ENCODE measurements at places on chromosomes 7 and 10.
A peak's percentile ranks its signal among the peaks of the same experiment; 100 is the strongest.

GRCh38 chr7:111459757-111460280, 102.5 kb downstream of the IMMP2L start:
- DNase-seq, result no peak

GRCh38 chr7:138542183-138542582, 82.1 kb downstream of the TRIM24 start:
- no peak for DNase-seq

DNA sequence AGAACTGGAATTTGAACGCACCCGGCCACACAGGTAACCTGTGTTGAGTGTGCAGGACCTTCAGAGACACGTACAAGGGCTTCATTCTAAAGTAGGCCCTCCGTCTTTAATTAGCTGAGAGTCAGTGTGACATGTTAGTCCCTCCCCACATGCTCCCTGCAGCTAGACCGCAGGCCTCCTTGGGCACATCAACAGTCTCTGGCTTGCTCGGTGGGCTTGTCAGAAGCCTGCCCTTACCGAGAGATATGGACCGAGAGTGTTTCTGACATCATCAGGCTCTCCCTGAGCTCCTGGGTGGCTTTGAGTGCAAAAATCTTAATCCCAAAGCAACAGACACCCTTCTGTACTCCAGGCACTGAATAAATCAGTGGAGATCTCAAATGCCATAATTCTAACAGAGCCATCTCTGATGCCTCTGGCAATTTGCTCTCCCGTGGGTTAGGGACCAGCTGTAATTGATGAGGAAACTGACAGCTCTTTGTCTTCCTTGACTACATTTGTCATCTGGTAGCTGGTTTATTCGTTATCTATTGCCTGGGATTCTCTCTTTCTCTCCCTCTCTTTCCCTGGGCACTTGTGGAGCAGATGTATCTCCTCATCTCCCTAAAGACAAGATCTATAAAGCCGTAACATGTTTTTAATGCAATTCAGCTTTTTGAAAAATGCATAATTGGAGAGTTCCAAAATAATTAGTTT, 850.6 kb downstream of the TYW1 start:
- DNase-seq, result no peak

DNA sequence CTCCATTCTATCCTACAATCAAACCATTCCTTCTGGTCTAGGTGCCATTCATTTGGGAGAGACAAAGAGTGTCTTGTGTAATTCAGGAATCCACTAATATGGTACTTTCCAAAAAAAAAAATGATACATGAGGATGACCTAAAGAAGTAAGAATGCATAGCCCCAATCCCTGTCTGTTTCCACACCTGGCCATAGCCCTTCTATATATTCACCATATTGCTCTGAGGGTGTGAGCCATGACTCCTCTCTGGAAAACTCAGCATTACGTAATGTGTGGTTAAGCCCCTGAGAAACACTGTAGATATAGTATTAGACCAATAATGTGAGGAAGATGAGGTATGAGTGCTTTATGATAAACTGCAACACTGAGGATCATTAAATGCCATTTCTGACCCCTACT, 592.7 kb downstream of the INHBA start:
- DNase-seq, result no peak

DNA sequence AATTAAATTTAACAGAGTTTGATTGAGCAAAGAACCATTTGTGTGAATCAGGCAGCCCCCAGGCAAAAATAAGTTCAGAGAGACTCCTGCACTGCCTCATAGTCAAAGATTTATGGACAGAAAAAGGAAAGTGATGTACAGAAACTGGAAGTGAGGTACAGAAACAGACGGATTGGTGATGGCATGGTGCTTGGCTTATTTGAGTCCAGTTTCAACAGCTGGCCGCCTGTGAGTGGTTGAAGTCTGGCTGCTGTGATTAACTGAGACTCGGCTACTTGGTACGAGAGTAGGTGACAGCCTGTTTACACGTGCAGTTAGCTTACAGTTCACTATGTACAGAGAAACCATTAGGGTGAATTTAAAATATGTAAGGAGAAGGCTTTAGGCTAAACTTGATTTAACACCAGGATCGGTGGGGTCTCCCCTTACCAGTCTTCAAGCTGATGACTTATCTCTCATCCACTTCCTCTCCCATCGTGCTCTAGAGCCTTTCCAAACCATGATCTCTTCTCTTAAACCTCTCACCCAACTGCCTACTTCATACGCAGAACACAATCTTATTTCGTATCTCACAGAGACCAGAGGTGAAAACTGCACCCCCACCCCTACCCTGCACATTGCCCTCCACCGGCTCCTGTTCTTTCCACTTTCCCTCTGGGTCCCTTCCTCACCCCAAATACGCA, 5.0 kb upstream of the MSMB start:
- DNase-seq, result no peak

- no peak for DNase-seq
These were observed 861 bp downstream of the NRBF2 start for GRCh38 chr10:63133821-63134557.

DNA sequence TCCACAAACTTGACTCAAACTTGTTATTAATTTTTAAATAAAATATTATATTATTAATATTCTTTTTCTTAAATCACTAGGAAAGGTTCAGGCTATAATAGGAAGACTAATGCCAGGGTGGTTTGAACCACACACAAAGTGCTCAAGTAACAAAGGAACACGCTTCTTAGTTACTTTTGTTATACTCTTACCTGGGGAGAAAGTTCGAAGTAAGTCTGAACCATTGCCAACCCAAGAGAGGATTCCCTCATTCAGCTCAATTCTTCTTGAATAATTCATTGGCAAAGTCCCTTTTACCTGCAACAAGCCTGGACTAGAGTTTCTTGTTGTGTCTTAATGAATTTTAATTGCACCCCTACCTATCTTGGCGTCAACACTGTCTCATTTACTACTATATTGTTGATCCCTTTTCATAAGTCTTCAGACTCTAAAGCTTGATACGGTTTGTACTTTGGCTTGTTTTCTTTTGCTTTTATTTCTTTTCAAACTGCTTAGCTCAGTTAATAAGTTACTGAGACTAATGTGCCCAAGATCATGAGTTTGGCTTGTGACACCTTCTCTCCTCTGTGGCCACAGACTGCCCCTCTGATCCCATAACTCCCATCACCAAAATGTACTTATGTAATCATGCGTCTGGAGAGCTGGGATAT, 10.2 kb upstream of the C10orf67 start:
- no peak for DNase-seq

GRCh38 chr7:150511048-150511447, 3.6 kb upstream of the GIMAP7 start:
- no peak for DNase-seq

- DNase-seq, result peak; percentile 44
These were observed 36.3 kb downstream of the ABCB1 start for GRCh38 chr7:87564296-87564963.

- DNase-seq, result no peak
These were observed 336.8 kb downstream of the DNAJB6 start for GRCh38 chr7:157673573-157673972.

DNA sequence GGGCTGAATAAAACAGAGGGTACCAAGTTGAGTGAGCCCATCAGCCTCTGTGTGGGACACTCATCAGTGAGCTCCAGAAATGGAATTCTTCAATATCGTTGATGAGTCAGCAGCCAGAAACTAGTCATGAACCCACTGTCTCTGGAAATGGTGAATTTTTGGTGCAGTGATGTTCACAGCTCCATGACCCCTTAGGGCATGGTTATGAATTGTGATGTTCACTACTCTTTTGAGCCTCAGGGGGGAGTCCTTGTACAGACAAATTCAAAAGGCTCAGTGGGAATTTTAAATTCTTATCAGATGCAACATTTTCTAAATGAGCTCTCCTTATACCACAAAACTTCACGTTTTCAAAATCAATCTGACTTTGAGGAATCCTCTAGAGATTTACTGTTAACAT, 335.7 kb downstream of the PHTF2 start:
- DNase-seq, result peak; percentile 33

- no peak for DNase-seq
These were observed 795.6 kb upstream of the GHITM start for GRCh38 chr10:83343676-83344075.

DNA sequence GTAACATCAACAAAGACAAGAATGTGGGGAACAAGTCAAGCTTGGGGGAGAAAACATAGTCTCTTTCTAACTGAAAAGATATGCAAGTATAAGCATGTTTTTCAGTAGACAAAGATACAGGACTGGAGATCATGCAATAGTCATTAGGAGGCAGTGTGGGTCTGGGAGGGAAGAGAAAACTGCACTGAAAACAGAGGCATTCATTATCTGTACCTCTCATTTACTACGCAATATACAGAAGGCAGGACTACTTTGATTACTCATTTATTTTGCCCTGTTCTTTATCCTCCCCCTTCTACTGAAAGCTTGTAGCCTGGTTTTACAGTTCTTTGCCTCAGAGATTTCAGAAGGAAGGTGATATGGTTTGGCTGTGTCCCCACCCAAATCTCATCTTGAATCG, 341.2 kb downstream of the CRPPA start:
- DNase-seq, result no peak

DNA sequence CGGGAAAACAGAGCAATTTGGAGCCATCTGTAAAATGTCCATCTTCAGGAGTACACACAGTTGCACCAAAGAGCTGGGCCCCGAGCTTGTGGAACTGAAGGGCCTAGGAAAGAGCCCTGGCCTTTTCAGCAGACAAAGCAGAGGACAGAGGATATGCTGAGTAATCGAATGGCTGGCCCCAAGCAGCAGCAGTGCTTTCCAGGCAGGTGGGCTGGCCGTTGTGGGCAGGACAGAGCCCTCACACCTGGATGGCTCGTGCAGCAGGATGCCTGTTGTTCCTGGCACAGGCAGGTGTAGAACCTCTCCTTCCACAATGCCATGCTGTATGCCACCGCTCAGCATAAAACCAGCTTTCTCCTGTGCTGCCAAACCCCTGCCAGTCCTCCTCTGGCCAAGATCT, 32.5 kb upstream of the TNS3 start:
- DNase-seq, result peak; percentile 14

- no peak for DNase-seq
These were observed 137.0 kb downstream of the SND1 start for GRCh38 chr7:127789031-127789430.

- no peak for DNase-seq
These were observed 39.6 kb downstream of the PDGFA start for GRCh38 chr7:479948-480499.

GRCh38 chr7:136527554-136527953, 340.9 kb upstream of the CHRM2 start:
- no peak for DNase-seq

DNA sequence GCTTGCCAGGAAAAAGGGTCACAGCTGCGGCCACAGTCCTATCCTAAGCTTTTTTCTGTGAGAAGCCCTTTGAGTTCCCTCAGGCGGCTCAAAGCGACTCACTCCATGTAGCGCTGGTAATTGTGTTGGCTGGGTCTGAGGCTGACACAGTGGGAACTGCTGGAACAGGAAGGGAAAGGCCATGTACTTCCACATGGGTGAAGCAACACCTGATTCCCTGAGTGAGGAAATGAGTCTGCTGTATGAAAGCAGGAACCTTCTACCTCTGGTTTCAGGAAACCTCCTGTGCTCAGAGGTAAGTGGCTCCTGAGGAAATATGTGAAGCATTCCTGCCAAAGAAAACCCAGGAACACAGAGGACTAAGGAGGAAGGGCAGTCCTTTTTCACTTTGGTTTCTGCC, 734.6 kb upstream of the SORCS1 start:
- DNase-seq, result no peak

DNA sequence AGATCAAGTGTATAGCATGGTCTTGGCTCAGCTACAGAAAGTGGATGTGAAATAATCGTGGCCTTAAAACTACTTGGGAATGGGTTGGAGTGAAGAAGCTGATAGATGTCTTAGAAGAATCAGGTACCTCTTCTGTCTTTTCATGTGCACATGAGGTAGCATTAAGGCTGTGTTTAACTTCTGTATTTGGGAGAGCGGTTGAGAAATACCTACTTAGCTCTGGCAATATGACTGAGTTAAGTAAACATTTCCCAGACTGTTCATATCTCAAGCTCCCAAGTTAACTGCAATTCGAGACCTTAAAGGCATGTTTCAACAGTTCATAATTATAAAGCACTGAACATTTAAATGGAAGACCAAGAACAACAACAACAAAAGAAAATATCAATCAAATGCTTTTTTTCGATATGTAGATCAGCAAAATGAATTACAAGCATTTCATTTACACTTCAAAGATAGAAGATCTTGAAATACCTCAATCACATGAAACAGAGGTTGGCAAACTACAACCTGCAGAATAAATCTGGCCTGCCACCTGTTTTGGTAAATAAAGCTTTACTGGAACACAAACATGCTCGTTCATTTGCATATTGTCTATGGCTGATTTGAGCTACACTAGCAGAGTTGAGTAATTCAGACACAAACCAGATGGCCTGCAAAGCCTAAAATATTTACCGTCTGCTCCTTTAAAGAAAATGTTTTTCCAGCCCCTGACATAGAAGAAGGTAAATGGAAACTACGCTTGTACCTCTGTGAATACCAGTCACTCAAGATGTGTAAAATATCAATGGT, 337.1 kb upstream of the GLI3 start:
- no peak for DNase-seq

GRCh38 chr7:52030722-52031121, 714.1 kb upstream of the COBL start:
- no peak for DNase-seq

DNA sequence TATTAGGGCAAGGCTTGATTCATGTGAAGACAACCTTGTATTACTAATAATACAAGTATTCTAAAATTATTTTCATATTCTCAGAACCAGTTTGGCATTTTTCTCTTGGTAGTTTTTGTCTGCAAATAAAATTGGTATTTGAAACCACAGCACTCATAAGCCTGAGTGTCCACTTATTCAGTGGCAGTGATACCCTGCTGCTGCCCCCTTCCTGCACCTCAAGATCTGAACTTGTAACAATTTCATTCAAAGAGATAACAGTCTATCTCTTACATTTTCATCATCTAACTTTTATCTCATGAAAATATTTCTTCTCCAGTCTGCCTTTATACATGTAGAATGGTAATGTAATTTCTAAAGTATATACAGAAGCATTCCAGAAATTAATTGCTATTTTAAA, 9.3 kb downstream of the TFAM start:
- no peak for DNase-seq

- DNase-seq, result peak; percentile 49
These were observed 10.4 kb upstream of the EIF3A start for GRCh38 chr10:119090968-119091367.

DNA sequence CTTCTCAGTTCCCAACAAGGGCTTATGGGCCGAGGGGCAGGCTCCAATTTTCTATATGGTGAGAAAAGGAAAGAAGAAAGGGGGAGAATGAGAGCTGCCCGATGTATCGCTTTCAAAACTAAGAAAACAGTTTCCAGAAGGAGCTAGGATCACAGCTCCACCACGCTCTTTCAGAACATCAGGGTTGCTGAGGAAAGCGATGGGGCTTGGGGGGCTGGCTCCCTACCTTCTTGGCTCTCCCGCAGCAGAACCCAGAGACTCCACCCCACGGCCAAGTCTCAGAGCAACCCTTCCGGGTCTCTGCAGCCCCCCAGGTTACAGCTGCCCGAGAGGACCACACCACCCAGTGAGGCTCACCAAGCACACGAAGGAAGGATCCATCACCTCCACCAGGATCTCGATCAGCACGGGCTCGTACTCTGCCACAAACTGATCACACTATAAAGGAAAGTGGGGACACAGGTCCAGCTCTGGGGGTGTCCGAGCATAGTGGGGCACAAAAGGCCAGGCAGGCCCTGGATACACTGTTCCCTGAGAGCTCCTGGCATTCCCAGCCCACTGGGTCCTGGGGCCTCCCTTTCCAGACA, 32.3 kb downstream of the PSAP start:
- DNase-seq, result no peak
